ENCODE measurements at places on chromosomes 2 and 18.

DNA sequence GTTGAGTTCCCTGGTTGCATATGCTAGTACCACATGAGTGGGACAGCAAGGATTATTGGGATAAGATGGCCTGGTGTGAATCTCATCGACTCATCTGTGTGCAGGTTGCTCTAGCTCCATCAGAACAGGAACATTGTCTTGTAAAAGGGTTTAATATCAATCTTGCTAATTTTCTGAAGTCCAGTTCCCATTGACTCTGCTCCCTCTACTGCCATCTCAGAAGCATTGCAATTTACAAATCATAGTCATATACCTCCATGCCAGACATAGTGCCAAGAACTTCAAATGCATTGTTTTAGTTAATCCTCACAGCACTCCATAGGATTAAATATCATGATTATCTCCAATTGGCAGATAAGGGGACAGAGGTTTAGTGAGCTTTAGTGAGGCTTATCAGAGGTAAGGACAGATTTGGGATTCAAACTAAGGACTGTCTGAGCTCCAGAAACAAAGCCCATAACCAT is 4.8 kb upstream of the STAT4 start:
- H3K36me3 ChIP-seq, result no peaks in the 10 kb centered on the region
- H3K4me3 ChIP-seq, result no peak overlapping the region
- H3K27me3 ChIP-seq, result no peaks in the 10 kb centered on the region

DNA sequence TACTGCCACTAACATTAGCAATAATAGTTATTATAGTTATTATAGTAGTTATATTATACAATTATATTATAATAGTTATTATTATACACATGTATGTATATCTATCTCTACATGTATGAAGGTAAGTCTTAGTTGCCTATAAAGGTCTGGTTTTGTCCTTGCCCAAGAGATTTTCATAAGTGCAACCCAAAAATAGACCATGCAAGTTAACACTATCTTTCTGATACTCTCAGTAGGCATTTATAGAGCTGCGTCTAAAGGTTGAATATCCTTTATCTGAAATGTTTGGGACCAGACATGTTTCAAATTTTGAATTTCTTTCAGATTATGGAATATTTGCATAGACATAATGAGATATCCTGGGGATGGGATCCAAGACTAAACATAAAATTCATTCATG is 175.4 kb downstream of the MEMO1 start:
- H3K27ac ChIP-seq, result no peak overlapping the region
- H3K27me3 ChIP-seq, result no peaks in the 10 kb centered on the region
- no peak for DNase-seq
- no peak overlapping the region for H3K4me3 ChIP-seq
- H3K36me3 ChIP-seq, result no peaks in the 10 kb centered on the region

GRCh38 chr18:50578651-50579050 is 18.8 kb downstream of the MAPK4 start:
- H3K4me3 ChIP-seq, result no peak overlapping the region
- no peaks in the 10 kb centered on the region for H3K4me1 ChIP-seq
- H3K36me3 ChIP-seq, result no peaks in the 10 kb centered on the region
- H3K27me3 ChIP-seq, result peaks cover 15% of the 10 kb centered on the region

GRCh38 chr2:133139847-133140533 is 428.3 kb downstream of the NCKAP5 start:
- H3K4me3 ChIP-seq, result no peak overlapping the region
- H3K4me1 ChIP-seq, result no peaks in the 10 kb centered on the region
- no peak for DNase-seq
- H3K36me3 ChIP-seq, result no peaks in the 10 kb centered on the region
- H3K27me3 ChIP-seq, result no peaks in the 10 kb centered on the region
- no peak overlapping the region for H3K27ac ChIP-seq

GRCh38 chr2:64036034-64036705 is 16.9 kb upstream of the VPS54 start:
- DNase-seq, result no peak
- peaks cover 59% of the 10 kb centered on the region for H3K4me1 ChIP-seq
- H3K36me3 ChIP-seq, result peaks cover 11% of the 10 kb centered on the region
- H3K4me3 ChIP-seq, result peak overlapping the region; percentile 65
- no peaks in the 10 kb centered on the region for H3K27me3 ChIP-seq

DNA sequence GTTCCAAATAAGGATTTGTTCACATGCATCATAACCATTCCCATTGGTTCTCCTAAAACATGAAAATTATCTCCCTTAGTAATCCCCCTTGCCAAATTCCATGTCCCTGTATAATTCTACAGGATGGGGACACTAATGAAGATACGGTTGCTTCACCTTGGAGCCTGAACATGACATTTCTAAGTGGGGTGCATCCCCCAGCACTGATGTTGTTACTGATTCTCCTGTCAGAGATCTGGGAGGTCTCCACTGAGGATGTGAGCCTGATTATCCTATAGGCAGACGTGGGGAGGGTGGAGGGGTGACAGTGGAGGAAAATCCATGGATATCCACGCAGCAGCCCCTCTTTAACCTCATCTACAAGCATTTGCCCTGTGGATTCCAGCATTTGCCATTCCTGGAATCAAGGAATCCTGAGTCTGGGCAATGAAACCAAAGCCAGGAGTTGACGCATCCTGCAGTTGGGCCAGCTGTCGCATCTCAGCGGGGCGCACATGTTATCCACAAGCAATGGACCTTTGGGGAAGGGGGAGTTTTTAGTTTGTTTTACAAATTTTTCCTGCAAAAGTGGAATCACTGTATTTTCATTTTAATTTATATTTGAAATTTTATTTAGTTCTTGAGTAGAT is 57.3 kb downstream of the HK2 start:
- no peaks in the 10 kb centered on the region for H3K27me3 ChIP-seq
- DNase-seq, result no peak
- no peak overlapping the region for H3K4me3 ChIP-seq
- peaks cover 9% of the 10 kb centered on the region for H3K4me1 ChIP-seq

GRCh38 chr2:175766880-175767279 is 235.2 kb downstream of the LNPK start:
- peaks cover 2% of the 10 kb centered on the region for H3K27me3 ChIP-seq
- H3K27ac ChIP-seq, result no peak overlapping the region
- no peak for DNase-seq
- no peaks in the 10 kb centered on the region for H3K36me3 ChIP-seq

DNA sequence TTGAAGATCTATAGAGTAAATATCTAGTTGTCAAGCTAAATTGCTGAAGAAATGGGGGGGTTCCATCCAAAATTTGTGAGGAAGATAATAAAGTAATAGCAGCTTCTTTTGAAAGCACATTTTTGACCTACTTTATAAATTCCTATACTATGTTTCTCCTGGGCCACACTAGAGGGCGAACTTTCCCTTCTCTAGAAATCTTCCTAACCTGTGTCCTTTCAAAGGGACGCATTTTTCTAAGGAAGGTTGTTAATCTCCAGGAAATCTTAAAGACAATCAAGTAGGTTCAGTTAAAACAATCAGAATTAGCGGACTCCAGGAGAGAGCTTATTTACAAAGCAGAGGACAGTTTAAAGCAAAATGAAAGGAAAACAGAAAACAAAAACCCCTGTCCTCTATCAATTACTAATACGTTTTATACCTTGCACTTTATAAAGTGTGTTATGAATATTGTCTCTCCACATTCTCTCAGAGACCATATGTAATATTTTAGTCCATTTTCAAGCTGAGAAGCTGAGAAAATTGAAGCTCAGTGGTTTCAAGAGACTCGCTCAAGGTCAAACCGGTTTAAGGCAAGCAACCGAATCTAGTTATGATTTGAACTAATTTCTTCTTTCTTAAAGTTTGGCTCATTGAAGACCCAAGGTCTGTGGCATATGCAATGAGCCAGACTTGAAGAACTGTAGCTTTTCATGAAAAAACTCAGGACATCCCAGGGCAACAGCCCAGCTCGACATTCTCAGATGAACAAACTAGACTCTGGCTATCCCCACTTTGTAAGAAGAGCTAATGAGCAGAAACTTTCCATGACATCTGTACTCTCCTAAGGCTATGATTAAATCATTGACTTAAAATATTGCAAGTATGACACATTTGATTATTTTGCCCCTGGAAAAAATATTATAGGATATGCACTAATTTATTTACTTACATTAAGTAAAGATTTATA is 273.6 kb downstream of the PAX3 start:
- H3K4me3 ChIP-seq, result no peak overlapping the region
- H3K27ac ChIP-seq, result no peak overlapping the region
- H3K4me1 ChIP-seq, result no peaks in the 10 kb centered on the region
- H3K27me3 ChIP-seq, result no peaks in the 10 kb centered on the region
- no peak for DNase-seq
- H3K36me3 ChIP-seq, result no peaks in the 10 kb centered on the region

- H3K27me3 ChIP-seq, result no peaks in the 10 kb centered on the region
- H3K4me1 ChIP-seq, result no peaks in the 10 kb centered on the region
- no peak overlapping the region for H3K4me3 ChIP-seq
- no peak overlapping the region for H3K27ac ChIP-seq
- DNase-seq, result no peak
These were observed 169.1 kb downstream of the CDH2 start for GRCh38 chr18:28007841-28008240.

DNA sequence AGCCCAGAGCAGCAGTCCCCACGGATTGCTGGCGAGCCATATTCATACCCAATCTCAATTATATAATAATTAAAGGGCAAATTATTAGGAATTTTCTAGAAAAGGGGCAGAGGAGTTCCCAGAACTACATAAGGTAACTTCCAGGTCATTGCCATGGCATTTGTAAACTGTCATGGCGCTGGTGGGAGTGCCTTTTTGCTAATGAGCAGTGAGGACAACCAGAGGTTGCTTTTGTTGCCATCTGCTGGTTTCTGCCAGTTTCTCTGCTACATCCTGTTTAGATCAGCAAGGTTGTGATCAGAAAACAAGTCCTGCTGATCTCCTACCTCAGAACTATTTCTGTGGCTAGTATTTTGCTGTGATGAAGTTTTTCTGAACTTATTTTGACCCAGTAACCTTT is 159.8 kb upstream of the PIEZO2 start:
- no peak overlapping the region for H3K4me3 ChIP-seq
- no peak overlapping the region for H3K27ac ChIP-seq
- H3K4me1 ChIP-seq, result peaks cover 6% of the 10 kb centered on the region
- no peaks in the 10 kb centered on the region for H3K36me3 ChIP-seq
- peaks cover 8% of the 10 kb centered on the region for H3K27me3 ChIP-seq
- no peak for DNase-seq

- H3K27ac ChIP-seq, result no peak overlapping the region
- no peaks in the 10 kb centered on the region for H3K27me3 ChIP-seq
- no peaks in the 10 kb centered on the region for H3K4me1 ChIP-seq
- DNase-seq, result no peak
- H3K36me3 ChIP-seq, result no peaks in the 10 kb centered on the region
These were observed 139.4 kb upstream of the CELF4 start for GRCh38 chr18:37705016-37705415.

DNA sequence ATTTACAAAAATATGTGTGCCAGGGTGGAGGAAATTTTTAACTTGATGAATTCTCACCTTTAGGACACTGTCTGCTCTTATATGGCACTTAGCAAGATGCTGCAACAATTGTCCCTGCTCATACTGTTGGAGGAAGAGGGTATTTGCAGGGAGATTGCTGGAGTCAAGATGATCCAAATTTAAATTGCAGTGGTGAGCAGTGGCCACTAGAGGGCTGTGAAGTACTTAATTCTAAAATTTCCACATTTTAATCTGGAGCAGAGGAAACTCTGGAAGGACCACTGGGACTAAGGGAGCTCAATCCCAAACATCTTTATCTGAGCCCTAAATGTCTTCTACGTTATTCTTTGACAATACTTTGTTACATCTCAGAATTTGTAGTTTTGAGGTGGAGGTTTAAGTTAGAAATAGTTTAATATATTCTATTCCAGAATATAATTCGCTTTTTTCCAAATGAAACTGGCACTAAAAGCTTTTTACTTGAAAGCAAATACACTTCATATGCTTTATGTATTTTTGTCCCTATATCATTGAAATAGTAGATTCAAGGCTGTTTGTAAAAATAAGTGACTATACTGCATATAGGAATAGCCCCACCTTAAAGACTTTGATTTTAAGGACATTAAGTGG is 33.0 kb upstream of the PTH2R start:
- peaks cover 21% of the 10 kb centered on the region for H3K27me3 ChIP-seq
- DNase-seq, result no peak
- H3K27ac ChIP-seq, result no peak overlapping the region

- peaks cover 11% of the 10 kb centered on the region for H3K27me3 ChIP-seq
- DNase-seq, result no peak
- H3K4me1 ChIP-seq, result no peaks in the 10 kb centered on the region
- no peak overlapping the region for H3K27ac ChIP-seq
- H3K4me3 ChIP-seq, result no peak overlapping the region
These were observed 206.0 kb downstream of the AGPS start for GRCh38 chr2:177598326-177599138.

DNA sequence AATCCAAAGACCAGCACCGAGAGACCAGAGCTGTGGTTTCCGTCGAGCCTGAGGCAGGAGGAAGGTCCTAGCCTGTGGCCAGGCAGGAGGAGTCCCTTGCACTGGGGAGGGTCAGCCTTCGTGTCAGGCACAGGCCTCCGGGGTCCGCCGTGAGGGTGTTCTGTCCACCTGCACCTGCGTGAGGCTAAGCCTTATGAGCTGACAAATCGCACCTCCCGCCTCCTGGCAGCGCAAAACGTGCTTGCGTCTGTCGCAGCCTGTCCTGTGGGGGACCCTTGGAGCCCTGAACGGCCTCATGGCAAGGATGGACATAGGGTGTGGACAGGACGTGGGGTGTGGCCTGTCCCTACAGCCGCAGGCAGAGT is 73.3 kb downstream of the KCNG2 start:
- DNase-seq, result no peak
- H3K27ac ChIP-seq, result no peak overlapping the region
- peaks cover 2% of the 10 kb centered on the region for H3K27me3 ChIP-seq
- no peaks in the 10 kb centered on the region for H3K36me3 ChIP-seq
- H3K4me1 ChIP-seq, result no peaks in the 10 kb centered on the region

DNA sequence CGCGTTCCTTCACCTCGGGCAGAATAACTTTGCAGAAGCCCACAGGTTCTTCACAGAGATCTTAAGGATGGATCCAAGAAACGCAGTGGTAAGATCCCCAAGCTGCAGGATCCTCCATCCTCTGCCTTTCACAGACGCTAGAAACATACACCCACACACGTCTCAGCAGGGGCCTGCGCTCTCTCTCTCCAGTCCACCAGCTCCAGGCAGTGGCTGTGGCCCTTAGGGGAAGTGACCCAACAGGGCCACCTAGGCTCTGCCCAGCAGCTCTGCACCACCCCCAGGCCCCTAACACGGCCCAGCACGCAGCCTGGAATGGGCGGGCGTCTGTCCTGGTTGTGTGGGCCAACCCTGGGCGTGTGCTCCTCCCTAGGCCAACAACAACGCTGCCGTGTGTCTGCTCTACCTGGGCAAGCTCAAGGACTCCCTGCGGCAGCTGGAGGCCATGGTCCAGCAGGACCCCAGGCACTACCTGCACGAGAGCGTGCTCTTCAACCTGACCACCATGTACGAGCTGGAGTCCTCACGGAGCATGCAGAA is 40.4 kb downstream of the ADI1 start:
- no peak overlapping the region for H3K4me3 ChIP-seq
- H3K36me3 ChIP-seq, result peaks cover 80% of the 10 kb centered on the region
- no peaks in the 10 kb centered on the region for H3K27me3 ChIP-seq
- no peak for DNase-seq
- no peak overlapping the region for H3K27ac ChIP-seq

DNA sequence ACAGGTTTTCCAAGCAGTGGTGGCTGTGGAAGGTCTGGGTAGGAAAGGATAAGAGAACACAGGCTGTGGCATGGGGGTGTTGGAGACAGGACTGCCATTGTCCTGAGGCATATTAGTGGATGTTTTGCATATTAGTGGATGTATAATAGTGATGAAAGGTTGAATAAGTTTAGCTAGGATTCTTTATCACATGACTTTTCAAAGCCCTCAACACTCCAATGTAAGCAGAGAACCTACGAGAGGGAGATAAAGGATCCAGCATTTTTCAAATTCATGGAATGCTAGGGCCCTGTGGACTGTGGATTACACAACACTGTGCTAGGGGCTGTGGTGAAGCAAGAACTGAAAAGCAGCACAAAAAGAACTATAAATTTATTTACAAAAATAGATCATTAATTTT is 63.2 kb downstream of the POLE4 start:
- DNase-seq, result no peak
- H3K27ac ChIP-seq, result no peak overlapping the region
- no peaks in the 10 kb centered on the region for H3K36me3 ChIP-seq
